ENCODE measurements at places on chromosomes 2 and 18. TPM values are rescaled to one million over a fixed set of nuclear protein-coding genes. Genes with fewer than 3 reads are reported as not detected.

The KHK gene
- polyA plus RNA-seq, result 6.5 TPM

The DNAH7 gene
- polyA plus RNA-seq, result 0.11 TPM

The IRS1 gene
- 0.21 TPM for polyA plus RNA-seq

The ATOH8 gene
- not detected for polyA plus RNA-seq

The KCNE4 gene
- not detected for polyA plus RNA-seq

The TRABD2A gene
- 5.7 TPM for polyA plus RNA-seq

The UGT1A3 gene
- polyA plus RNA-seq, result not detected

The GALNT14 gene
- polyA plus RNA-seq, result 0.68 TPM

The SULT1C2 gene
- polyA plus RNA-seq, result not detected

The MEP1B gene
- polyA plus RNA-seq, result 0.35 TPM

The UGT1A5 gene
- not detected for polyA plus RNA-seq

The SLC8A1 gene
- not detected for polyA plus RNA-seq

The KLF11 gene
- 13.9 TPM for polyA plus RNA-seq

The SATB2 gene
- not detected for polyA plus RNA-seq

The FKBP1B gene
- 3.9 TPM for polyA plus RNA-seq

The PLB1 gene
- not detected for polyA plus RNA-seq

The CEBPZOS gene
- polyA plus RNA-seq, result 38.8 TPM

The G6PC2 gene
- not detected for polyA plus RNA-seq

The SOX11 gene
- not detected for polyA plus RNA-seq

The BMP10 gene
- polyA plus RNA-seq, result not detected

The DSC3 gene
- not detected for polyA plus RNA-seq

The PXDN gene
- polyA plus RNA-seq, result 0.16 TPM

The STPG4 gene
- polyA plus RNA-seq, result not detected

The KIAA2012 gene
- not detected for polyA plus RNA-seq

The GRB14 gene
- not detected for polyA plus RNA-seq

The HJURP gene
- polyA plus RNA-seq, result not detected

The ZAP70 gene
- polyA plus RNA-seq, result 4.6 TPM

The WDR7 gene
- polyA plus RNA-seq, result 16.2 TPM

The AOX1 gene
- polyA plus RNA-seq, result not detected

The FBXO15 gene
- 0.90 TPM for polyA plus RNA-seq

The TEKT4 gene
- not detected for polyA plus RNA-seq

The IL36A gene
- not detected for polyA plus RNA-seq

The ADAM23 gene
- not detected for polyA plus RNA-seq

The DSG4 gene
- polyA plus RNA-seq, result not detected

The MRPS9 gene
- 33.6 TPM for polyA plus RNA-seq

The TDRD15 gene
- polyA plus RNA-seq, result 0.34 TPM

The TTL gene
- 1.3 TPM for polyA plus RNA-seq

The SULT1C4 gene
- not detected for polyA plus RNA-seq

The PSMA8 gene
- polyA plus RNA-seq, result 4.1 TPM

The SMARCAL1 gene
- polyA plus RNA-seq, result 27.9 TPM

The SPATA3 gene
- polyA plus RNA-seq, result not detected

The LRATD1 gene
- not detected for polyA plus RNA-seq

The SERPINB7 gene
- not detected for polyA plus RNA-seq

The MPP4 gene
- not detected for polyA plus RNA-seq

The HOXD13 gene
- polyA plus RNA-seq, result not detected

The CREG2 gene
- polyA plus RNA-seq, result 0.06 TPM

The LIMS3 gene
- polyA plus RNA-seq, result 0.85 TPM

The DCC gene
- polyA plus RNA-seq, result not detected

The SCG2 gene
- polyA plus RNA-seq, result not detected

The OR6B2 gene
- not detected for polyA plus RNA-seq

The ASTL gene
- not detected for polyA plus RNA-seq

The BOLL gene
- polyA plus RNA-seq, result not detected

The TCF7L1 gene
- polyA plus RNA-seq, result 1.0 TPM

The DNER gene
- polyA plus RNA-seq, result not detected

The FSHR gene
- not detected for polyA plus RNA-seq

The MOCOS gene
- 0.13 TPM for polyA plus RNA-seq

The SMC6 gene
- polyA plus RNA-seq, result 43.8 TPM

The LTBP1 gene
- polyA plus RNA-seq, result not detected

The DES gene
- polyA plus RNA-seq, result not detected

All from IgD-negative memory B cell (primary cell).